ENCODE measurements at places on chromosomes 4 and X.

GRCh38 chr4:174324725-174325124 is 41.0 kb downstream of the CEP44 start:
- no peak for DNase-seq

GRCh38 chr4:3233391-3234071 is 15.4 kb upstream of the MSANTD1 start:
- DNase-seq, result no peak

- DNase-seq, result no peak
These were observed 21.8 kb downstream of the FHL1 start for GRCh38 chrX:136168929-136169735.

DNA sequence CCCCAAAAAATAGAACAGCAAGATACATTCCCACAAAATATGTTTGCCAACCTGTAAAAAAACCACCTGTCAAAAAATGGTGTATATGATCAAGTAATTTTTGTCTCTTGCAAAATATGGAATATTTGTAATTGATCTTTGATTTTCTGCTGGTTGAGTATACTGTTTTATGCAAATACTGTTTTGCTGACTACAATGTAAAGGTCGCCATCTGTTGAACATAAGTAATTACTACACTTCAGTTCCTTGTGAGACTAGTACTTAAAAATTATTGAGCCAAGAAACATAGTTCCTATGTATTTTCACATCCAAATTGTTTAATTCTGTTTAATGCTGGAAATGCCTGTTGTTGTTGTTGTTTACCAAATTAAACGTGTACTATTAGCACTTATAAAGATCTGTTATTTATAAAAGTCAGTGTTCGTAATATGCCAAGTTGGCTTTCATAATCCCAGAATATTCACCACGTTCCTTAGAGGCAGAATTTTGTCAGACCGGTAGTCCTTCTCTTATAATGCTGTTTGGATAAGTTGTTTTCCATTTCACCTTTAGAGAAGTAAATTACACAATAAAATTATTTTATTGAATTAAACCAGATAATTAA is 144.2 kb downstream of the PDLIM5 start:
- no peak for DNase-seq

GRCh38 chrX:46693149-46693548 is 65.8 kb downstream of the SLC9A7 start:
- no peak for DNase-seq

- DNase-seq, result no peak
These were observed 4.5 kb downstream of the CXXC4 start for GRCh38 chr4:104490096-104490769.

- DNase-seq, result peak; percentile 16
These were observed 306.7 kb upstream of the MAOA start for GRCh38 chrX:43349363-43349762.

DNA sequence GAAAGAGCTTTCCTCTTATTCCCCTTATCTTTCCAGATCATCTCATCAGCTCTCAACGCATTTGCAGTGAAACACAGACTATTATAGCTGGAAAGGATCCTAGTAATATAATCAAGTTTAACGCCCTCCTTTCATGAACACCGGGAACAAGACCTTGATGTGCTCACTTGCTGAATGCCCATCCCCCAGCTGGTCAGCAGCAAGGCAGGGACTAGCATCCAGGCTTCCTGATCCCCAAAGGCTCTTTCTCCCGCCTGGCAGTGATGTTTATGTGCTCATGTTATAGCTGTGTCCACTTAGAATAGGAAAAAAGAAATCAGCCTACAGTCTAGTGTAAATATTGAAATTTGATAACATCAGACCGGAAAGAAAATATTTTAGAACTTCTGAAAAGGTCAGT is 24.6 kb downstream of the GPC4 start:
- no peak for DNase-seq

GRCh38 chr4:118969359-118969758 is 80.7 kb downstream of the SYNPO2 start:
- no peak for DNase-seq

DNA sequence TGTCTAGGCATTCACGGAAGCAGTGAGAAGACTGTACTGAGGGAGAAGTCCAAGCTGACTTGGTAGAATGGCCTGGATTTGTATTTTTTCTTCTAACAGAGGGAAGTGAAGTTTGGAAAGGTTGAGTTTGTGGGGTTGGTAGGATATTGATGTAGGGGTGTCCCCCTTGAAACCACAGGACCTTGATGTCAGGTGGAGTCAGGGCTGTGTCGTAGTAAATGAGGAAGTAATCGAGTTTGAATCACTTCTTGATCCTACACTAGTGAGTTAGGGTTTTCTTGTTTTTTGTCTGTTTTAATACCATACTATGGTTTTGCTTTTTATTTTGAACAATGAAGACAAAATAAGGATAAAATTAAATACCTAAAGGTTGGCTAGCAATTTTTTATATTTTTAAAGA is 30.1 kb upstream of the ANAPC4 start:
- DNase-seq, result no peak

DNA sequence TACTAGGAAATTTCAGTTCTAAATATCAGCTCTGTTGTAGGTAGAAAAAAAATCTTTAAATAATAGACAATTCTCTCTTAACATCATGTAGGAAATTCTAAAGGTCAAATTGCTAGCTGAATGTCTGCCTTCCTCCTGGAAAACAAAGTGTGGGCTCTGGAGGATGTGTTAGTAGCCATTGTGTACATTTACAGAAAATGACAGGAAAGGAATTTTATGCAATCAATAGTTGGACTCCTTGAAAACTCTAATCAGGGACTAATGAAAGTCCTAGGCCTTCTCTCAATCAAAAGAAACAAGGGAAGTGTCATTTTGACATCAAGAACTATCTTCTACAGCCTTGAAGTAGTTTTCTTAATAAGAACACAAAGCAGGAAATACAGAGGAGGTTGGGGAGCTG is 174.6 kb downstream of the ANKRD50 start:
- no peak for DNase-seq

GRCh38 chr4:83993774-83994173 is 457.9 kb downstream of the GPAT3 start:
- no peak for DNase-seq

GRCh38 chrX:68079961-68080360 is 353.3 kb downstream of the OPHN1 start:
- DNase-seq, result no peak

- no peak for DNase-seq
These were observed 44.6 kb downstream of the FGFBP1 start for GRCh38 chr4:15893962-15894361.

DNA sequence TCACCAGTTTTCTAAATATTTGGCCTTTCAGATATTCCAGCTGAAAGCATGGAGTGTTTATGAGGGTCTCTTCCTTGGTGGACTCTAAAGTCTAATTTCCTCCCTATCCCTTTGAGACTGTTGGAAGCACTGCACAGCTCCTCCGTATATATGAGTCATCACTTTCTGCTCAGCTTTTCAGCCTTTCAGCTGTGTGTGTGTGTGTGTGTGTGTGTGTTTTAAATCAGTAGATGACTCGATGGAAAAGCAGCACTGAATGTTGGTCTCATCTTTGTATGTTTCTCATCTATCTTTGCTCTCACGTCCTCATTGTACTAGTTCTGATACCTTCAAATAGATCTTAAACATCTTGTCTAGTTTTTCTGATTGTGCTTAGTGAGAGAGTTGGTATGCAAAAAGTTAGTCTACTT is 81.6 kb downstream of the ZFX start:
- DNase-seq, result no peak

DNA sequence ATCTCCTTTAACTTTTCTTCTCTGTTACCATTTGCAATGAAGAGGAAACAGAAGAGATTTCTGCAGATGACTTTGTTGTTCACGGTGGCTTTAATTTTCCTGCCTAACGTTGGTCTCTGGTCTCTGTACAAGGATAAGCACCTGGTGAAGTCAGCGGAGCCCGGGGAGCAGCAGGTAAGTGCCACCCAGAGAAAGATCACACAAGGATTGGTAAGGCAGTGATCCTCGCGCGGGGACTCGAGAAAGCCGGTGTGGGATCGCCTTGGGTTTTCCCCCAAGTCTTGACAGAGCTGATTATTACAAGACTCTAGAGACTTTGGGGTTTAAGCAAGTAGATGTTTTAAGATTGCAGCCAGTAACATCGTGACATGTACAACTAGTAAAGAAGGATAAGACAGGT is 1.3 kb downstream of the GALNTL6 start:
- DNase-seq, result no peak

Measured in stimulated activated CD4-positive, alpha-beta T cell treated with anti-CD3 and anti-CD28 coated beads, Interleukin-1b, Interleukin-23, amount 100 ng/mL, for 48 hours (primary cell).